Lung (tissue), 17 donors: ENCODE measurements at places on chromosomes 4 and X. TPM values are rescaled to one million over a fixed set of nuclear protein-coding genes. Genes with fewer than 3 reads are reported as not detected.
A peak's percentile ranks its signal among the peaks of the same experiment; 100 is the strongest.

GRCh38 chr4:89009115-89009514, 47.9 kb downstream of the FAM13A start:
- DNase-seq = no peak

- no peak for DNase-seq
Measured at GRCh38 chr4:36392024-36392423, 110.6 kb downstream of the DTHD1 start.

DNA sequence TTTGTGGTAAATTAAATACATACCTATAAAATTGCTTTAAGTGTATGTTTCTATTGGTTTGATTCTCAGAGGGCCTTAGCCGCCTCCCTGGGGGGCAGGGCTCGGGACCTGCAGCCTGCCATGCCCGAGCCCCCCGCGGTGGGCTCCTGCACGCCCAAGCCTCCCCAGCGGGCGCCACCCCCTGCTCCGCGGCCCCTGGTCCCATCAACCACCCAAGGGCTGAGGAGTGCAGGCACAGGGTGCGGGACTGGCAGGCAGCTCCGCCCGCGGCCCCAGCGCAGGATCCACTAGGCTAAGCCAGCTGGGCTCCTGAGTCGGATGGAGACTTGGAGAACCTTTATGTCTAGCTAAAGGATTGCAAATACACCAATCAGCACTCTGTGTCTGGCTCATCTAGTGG, 108.3 kb upstream of the INPP4B start:
- DNase-seq = no peak

- DNase-seq = no peak
Measured at GRCh38 chrX:123899701-123900100, 39.8 kb downstream of the XIAP start.

- peak; percentile 16 for DNase-seq
Measured at GRCh38 chrX:40007756-40008705, 89.7 kb downstream of the BCOR start.

- peak; percentile 68 for DNase-seq
Measured at GRCh38 chr4:184097241-184097605, 120.5 kb downstream of the ENPP6 start.

DNA sequence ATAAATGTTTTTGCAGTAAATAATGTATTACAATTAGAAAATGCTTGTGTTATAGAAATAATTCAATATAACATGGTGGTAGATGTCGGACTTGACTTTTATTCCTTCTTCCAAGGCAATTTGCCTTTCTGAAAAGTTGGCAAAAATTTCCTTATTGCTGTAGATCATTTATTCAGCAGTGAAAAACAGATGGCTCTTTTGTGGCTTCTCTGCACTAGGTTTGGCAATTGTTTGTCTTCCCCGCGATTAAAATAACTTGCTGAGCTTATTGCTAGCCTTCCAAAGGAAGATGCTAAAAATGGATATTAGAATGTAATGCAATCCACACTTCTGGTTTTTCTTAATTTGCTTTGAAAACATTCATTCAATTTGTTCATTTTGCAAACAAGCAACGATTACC, 1977.9 kb upstream of the ADGRL3 start:
- no peak for DNase-seq

DNA sequence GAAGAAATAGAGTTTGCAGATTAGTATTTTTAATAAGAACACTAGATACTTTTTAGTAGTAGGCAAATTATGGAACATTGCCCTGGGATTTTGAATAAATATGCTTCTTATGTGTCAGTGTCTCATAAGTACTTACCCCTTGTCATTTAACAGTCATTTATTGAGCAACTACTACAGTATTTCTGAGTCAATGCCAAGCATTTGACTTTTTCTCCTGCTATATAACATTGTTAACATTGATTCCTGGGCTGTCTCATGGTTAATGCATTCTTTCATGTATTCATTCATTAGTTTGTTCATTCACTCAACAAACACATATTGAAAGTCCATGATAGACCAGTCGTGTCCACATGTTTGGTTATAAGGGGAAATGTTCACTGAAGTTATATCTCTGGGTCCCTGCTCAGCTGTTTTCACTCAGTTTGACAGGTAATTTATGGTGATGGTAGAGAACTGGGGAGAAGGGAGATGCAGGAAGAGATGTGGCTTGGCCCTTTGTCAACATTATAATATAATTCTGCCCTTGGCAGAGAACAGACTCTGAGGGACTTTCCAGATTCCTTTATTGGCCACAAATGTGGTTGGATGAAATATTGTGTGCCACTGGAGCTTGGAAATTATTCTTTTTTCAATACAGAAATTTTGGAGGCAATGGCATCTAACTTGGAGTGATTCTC, 49.8 kb downstream of the OSTC start:
- peak; percentile 15 for DNase-seq

- no peak for DNase-seq
Measured at GRCh38 chr4:2092669-2093053, 33.5 kb downstream of the NAT8L start.

The BEND4 gene
- total RNA-seq = 0.51 TPM

The MAGEC3 gene
- not detected for total RNA-seq

The SULT1E1 gene
- 146 TPM for total RNA-seq

The LINC00632 gene
- 106 TPM for total RNA-seq

The NXF2B gene
- total RNA-seq = not detected
